Hair follicle dermal papilla cell (primary cell): ENCODE measurements at places on chromosomes 2 and 18. TPM values are rescaled to one million over a fixed set of nuclear protein-coding genes. Genes with fewer than 3 reads are reported as not detected.

ALPI gene
- total RNA-seq: not detected in 2 replicates

IL1B gene
- 0.36 and 0.97 TPM in 2 replicates for total RNA-seq

LRRC30 gene
- total RNA-seq: not detected in 2 replicates

ATP6V1C2 gene
- total RNA-seq: not detected in 2 replicates
